ENCODE measurements at places on chromosomes 13 and 19.
A peak's percentile ranks its signal among the peaks of the same experiment; 100 is the strongest.

- peaks cover 10% of the 10 kb centered on the region for H3K4me1 ChIP-seq
- no peaks in the 10 kb centered on the region for H3K36me3 ChIP-seq
- no peak for DNase-seq
Observed at GRCh38 chr19:32396046-32396652, 9.4 kb upstream of the DPY19L3 start.

DNA sequence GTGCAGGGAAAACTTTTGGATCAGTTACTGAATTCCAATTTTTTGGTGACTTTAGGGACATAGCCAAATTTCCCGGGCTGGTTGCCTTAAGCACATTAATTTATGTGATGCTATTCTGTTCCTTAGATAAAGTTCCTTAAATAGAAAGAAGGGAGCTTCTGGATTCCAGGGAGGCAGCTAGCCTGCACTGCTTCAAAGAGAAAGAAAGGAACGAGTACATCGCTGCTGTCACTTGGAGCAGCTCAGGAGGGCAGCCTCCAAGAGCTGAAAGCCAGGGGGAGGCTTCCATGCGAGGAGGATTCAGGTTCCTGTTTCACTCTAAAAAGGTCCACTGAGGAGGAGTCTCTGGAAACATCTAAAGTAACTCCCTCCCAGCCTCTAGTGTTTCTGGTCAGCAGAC lies 55.7 kb downstream of the FAM124A start:
- peaks cover 88% of the 10 kb centered on the region for H3K4me1 ChIP-seq
- DNase-seq = no peak
- H3K36me3 ChIP-seq = no peaks in the 10 kb centered on the region

DNA sequence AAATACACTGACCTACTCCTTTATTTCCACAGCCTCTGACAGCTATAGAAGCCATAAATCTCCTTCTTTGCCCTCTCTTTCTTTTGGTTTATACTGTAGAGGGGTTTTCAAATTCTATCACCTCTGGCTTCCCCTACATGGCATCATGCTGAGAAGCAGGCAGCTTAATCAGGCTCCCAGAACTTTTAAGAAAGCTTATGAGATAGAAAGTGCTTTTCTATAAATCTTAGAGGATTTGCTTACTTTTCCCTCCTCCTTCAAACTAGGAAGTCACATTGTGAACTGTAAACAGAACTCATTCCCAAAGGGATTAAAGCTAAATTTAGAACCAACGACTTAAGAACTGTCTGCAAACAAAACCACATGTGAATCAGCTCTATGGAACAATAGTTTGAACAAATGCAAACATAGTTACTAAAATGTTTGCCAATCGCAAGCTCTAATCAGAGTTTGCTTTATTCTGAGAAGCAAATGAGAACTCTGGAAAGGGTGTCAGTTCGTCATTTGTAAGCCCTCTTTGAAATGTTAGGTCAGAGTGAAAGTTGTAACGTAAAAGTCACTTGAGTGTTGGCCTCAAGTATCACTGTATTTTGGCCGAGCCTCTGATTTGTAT lies 344.1 kb downstream of the RFC3 start:
- H3K27me3 ChIP-seq = no peaks in the 10 kb centered on the region
- H3K4me1 ChIP-seq = peaks cover 31% of the 10 kb centered on the region
- no peaks in the 10 kb centered on the region for H3K36me3 ChIP-seq
- peak overlapping the region; percentile 78 for H3K27ac ChIP-seq
- DNase-seq = no peak
- peak overlapping the region; percentile 34 for H3K4me3 ChIP-seq

DNA sequence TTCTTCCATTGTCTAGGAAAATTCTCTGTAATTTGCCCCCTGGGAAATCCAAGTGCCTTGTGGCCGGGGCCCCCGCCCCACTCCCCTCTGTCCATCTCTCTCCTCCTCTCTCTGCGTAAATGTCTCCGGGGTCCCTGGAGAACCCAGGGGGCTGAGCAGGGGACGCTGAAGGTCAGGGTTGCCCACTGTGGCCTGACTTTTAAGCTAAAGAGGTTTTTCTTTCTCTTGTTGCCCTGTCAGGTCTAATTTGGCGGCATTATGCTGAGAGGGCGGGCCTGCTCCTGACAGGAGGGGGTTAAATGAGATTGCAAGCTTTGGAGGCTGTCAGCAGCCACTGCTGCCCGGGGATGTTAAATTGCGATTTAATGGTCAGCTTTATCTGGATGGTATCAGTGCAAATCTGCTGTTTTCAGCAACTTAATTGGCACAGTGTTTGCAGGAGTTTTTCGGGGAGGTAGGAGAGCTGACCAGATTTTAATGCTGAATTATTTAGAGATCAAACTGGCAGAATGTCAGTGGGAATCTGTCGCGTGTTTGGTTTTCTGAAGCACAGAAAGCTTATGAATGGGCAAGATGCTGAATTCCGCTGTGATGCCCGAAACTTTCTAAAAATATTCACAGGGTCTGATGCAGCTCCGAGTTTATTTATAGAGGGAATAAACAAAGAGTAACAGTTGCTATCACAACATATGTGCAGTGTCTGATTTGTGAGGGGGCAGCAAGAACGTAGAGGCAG lies 93.2 kb upstream of the SOX1 start:
- DNase-seq = no peak
- no peak overlapping the region for H3K27ac ChIP-seq
- H3K36me3 ChIP-seq = no peaks in the 10 kb centered on the region
- peaks cover 65% of the 10 kb centered on the region for H3K27me3 ChIP-seq

DNA sequence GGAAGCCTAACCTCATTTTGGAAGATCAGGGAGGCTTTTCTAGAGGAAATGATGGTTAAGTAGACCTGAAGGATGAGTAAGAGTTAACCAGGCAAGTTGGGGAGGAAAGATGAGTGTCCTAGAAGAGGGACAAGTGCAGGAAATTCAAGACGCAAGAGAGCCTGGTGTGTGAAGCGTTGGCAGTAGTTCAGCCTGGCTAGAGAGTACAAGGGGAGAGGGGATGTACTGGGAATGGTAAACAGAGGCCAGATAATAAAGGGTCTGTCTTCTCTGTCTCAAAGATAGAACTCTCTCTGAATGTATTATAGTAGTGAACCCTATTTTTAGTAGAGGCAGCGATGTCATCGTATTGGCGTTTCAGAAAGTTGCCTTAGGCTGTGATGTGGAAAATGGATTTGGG lies 9.7 kb downstream of the DPY19L3 start:
- H3K27ac ChIP-seq = no peak overlapping the region
- no peaks in the 10 kb centered on the region for H3K4me1 ChIP-seq
- no peaks in the 10 kb centered on the region for H3K27me3 ChIP-seq
- DNase-seq = no peak

DNA sequence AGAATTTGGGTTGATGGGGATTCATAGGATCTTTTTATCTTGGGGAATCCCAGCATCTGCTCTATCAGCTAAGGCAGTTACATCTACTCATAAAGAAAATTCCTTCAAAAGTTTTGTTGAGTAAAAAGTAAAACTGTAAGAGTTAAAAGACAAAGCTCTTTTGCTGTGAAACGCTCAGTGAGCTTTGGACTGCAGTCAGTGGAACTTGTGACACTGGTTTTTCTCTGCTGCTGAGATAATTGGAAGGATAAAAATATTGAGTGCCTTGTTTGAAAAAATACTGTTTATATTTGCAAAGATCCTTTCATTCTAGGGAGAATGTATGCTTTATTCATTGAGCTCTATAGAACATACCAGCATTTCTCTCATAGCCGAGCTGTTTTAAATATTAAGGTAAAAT lies 5.3 kb downstream of the NAXD start:
- DNase-seq = no peak
- H3K4me1 ChIP-seq = peaks cover 76% of the 10 kb centered on the region
- H3K36me3 ChIP-seq = peaks cover 35% of the 10 kb centered on the region
- H3K27me3 ChIP-seq = no peaks in the 10 kb centered on the region
- no peak overlapping the region for H3K27ac ChIP-seq

DNA sequence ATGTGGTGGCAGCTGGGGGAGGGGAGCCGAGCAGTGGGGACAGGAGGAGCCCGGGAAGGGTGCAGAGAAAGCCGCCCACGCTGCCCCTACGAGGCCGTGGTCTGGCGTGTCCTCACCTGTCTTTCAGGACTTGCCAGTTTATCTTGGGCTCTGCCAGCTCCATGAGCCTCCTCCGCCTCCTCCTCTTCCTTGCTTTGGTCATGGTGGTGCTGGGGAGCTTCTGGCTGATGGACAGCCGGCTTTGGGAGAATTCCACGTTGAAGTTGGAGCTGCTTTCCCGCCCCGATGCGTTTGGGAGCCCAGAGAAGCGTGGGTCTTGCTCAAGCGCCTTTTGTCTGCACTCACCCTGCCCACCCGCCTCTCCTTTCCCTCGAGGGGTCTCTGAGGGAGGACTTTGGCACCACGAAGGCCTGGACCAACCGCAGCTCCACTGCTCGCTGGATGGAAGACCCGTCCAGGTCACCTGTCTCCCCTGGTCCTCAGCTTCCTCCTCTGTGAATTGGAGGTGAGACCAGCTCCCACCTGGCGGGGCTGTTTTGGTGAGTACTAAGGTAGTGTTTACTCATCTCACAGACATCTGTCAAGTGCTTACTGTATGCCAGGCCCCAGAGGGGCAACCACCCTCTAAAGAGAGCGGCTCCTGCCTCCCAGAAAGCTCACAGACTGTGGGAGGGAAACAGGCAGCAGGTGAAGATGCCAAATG lies 29.7 kb upstream of the MIER2 start:
- no peak overlapping the region for H3K27ac ChIP-seq
- no peak for DNase-seq
- no peaks in the 10 kb centered on the region for H3K36me3 ChIP-seq
- H3K4me3 ChIP-seq = no peak overlapping the region
- H3K4me1 ChIP-seq = peaks cover 20% of the 10 kb centered on the region

GRCh38 chr19:6674868-6675305 lies 4.9 kb upstream of the TNFSF14 start:
- peaks cover 6% of the 10 kb centered on the region for H3K4me1 ChIP-seq
- H3K27me3 ChIP-seq = peaks cover 69% of the 10 kb centered on the region
- H3K27ac ChIP-seq = no peak overlapping the region
- peak; percentile 50 for DNase-seq
- peaks cover 2% of the 10 kb centered on the region for H3K36me3 ChIP-seq

- no peaks in the 10 kb centered on the region for H3K27me3 ChIP-seq
- H3K4me1 ChIP-seq = peaks cover 15% of the 10 kb centered on the region
- DNase-seq = no peak
Observed at GRCh38 chr13:80630685-80631121, 289.8 kb upstream of the SPRY2 start.
